ENCODE measurements at places on chromosomes 13 and 19.

GRCh38 chr19:9032136-9032631, 22.0 kb upstream of the MUC16 start:
- no peak for DNase-seq

DNA sequence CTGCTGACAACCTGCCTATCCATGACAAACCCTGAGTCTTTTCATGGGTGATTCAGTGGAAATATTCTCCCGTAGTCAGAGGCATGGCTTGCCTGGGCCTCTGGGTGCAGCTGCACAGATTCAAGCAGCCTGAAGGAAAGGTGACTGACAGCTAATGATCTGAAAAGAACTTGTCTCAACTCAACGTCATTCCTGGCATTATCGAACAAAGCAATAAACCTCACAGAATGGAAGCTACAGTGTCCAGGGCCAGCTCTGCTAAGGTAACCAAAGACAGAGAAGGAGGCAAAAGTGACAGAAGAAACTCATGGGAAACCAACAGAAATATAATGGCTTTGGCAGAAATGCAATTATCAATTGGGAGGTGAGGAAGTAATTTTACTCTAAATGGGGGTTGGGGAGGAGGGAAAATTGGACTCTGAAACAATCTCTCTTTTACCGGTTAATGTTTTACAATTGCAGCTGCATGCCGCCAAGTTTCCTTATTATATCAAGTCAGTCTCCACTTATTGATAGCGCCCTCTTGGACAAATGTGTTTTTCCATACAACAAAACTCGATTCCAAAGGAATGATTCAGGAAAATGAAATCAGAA, 12.9 kb downstream of the STARD13 start:
- no peak for DNase-seq

DNA sequence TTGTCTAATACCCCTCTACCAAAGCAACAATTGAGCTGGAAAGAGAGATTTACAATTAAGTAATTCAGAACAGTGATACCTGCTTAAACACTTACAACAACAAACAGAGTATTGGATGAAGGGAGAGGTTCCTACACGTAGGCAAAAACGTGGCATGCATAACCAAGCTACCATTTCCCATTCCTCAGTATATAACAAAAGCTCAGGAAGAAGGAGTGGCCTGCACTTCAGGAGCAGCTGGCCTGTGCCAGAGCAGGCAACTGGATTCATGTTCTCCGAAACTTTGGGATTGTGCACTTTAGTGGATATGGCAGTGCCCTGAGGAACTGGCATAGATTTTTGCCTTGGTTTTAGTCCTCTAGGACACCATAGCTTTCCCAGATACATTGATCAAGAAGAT, 630.2 kb upstream of the PCDH9 start:
- DNase-seq = no peak

- no peak for DNase-seq
Observed at GRCh38 chr13:60032851-60033250, 130.9 kb downstream of the DIAPH3 start.

DNA sequence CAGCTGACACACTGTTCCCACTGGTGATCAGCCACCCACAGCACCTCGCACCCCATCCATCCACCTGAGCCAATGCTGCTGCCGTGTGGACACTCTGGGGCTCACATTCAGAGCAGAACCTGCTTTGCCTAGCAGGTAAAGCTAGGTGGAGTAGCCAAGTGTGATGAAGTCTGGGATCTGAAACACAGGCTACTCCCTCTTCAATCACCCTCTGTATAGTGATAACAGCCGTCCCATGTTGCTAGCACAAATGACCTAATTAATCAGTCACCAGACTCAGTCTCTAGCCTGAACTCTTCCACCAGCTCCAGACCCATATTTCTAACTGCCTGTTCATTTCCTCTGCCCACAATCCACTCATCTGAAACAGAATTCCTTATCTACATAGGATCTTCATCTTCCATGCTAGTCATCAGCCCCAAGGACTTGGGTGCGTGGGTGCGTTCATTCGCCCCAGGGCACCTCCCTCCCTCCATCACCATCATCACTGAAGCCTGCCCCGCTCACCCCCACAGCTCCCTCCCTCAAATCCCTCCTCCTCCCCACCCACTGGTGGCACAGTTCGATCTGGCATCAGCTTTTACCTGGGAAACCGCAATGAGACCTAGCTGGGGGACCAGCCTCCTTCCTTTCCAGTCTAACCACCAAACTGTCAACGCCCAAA, 19.8 kb downstream of the STK24 start:
- DNase-seq = peak; percentile 38

DNA sequence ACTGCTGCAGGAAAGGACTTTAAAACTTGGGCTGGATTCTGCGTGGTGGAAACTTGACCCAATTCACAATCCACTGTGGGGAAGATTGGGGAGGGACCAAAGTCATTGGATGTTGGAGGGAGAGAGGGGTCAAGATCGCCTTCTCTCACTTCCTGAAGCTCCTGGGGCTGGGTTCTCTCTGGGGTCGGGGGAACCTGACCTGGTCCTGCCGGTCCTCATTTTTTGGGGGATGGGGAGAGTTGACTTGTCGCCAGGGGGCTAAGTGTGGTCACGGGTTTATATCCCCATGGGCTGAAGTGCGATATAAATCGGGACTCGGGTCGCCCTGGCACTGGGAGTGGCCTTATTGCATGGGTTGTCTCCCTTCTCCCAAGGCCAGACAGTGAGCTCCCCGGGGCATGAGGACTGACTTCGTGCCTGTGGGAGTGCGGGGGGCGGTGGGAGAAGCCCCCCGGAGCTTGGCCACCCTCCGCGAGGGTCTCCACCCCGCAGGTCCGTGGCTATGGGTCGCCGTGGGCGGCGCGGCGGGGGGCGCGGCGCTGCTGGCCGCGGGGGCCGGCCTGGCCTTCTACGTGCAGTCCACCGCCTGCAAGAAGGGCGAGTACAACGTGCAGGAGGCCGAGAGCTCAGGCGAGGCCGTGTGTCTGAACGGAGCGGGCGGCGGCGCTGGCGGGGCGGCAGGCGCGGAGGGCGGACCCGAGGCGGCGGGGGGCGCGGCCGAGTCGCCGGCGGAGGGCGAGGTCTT, 6.3 kb downstream of the ICAM5 start:
- DNase-seq = no peak

DNA sequence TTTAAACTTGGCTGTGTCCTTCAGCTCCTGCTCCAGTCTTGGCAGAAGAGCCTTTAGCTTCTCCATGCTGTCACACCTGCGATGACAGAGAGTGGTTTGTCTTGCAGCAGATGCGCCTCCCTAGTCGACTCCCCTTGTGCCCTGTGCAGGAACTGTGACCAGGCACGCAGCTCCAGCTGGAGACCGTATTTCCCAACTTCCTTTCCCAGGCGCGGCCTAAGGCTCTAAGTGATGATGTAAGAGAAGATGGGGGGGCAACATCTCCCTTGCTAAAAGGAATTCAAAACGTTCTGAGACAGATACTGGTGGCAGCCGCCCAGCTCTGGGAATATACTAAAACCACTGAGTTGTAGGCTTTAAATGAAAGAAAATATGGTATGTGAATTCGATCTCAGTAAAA, 16.3 kb downstream of the DCUN1D2 start:
- DNase-seq = peak; percentile 51

DNA sequence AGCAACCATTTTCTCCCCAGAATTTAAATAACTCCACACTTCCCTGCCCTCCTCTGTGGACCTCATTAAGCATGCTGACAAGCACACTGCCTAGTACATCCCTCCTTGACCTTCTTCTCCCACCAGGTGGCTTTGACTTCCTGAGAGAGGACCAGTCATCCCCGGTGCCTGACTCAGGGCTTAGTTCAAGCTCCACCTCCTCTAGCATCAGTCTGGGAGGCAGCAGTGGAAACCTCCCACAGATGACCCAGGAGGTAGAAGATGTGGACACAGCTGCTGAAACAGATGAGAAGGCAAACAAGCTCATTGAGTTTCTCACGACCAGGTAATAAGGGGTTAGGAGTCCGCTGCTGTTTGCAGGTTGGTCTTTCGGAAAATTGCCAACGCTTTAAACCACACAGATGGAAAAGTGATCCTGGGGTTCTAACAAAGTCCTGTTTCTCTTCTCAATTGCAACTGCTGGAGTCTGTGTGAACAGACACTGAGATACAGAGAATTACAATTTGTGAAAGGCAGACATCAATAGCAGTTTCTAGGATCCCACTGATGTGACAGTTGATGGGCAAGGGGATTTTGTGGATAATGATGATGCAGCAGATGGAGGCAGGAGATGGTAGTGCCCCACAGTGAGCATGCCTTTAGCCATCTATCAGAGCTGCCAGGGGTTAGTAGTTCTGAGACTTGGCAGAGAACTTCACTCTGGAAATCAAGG, 86.7 kb downstream of the ZAR1L start:
- no peak for DNase-seq

GRCh38 chr13:30725326-30726085, 9.8 kb upstream of the ALOX5AP start:
- no peak for DNase-seq

- no peak for DNase-seq
Observed at GRCh38 chr19:48609571-48610108, 3.1 kb downstream of the SPACA4 start.

- no peak for DNase-seq
Observed at GRCh38 chr13:109204657-109205056, 575.2 kb downstream of the MYO16 start.

DNA sequence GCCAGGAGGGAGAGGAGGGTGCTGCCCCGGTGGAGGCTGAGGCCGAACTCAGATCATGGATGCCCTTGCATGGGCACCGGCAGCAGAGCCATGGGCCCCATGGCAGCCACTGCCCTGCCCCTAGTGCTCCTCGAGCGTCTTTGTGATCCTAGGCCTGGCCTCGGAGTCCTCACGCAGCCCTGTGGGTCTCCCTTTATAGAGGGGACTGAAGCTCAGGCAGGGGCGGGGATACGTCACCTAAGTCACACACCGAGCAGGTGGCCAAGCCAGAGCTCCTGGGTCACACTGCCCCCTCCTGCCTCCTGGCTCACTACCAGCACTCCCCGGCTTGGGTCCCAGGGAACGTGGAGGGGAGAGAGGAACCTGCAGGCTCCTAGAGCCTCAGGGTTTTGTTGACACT, 28.7 kb downstream of the DHX34 start:
- no peak for DNase-seq

GRCh38 chr19:29311191-29311790, 98.3 kb upstream of the UQCRFS1 start:
- no peak for DNase-seq

DNA sequence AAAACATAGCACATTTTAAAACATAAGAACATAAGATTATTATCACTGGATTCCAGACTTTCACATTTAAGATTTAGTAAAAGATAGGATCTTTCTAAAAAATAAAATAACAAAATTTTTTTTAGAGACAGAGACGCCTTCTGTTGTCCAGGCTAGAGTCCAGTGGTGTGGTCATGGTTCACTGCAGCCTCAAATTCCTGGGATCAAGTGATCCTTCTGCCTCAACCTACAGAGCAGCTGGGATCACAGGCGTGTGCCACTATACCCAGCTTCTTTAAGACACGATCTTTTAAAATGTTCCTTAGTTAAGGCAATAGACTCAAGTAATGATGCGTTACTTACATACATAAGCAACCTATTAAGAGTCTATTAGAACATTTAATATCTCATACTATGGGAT, 32.7 kb downstream of the ALG5 start:
- DNase-seq = no peak

DNA sequence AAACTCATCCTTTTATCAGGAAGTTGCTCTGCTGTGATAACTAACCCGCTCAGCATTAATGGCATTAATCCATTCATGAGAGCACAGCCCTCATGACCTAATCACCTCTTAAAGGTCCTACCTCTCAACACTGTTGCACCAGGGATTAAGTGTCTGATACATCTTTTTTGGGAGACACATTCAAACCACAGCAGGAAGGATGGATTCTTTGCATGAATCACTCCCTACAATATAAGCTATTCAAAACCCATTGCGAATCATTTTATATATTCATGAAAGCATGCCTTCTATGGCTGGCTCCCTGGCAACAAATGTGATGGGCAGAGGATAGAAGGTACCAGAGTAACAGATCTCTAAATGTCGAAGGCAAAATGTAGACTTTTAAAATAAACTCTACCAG, 27.6 kb downstream of the ARL11 start:
- no peak for DNase-seq

DNA sequence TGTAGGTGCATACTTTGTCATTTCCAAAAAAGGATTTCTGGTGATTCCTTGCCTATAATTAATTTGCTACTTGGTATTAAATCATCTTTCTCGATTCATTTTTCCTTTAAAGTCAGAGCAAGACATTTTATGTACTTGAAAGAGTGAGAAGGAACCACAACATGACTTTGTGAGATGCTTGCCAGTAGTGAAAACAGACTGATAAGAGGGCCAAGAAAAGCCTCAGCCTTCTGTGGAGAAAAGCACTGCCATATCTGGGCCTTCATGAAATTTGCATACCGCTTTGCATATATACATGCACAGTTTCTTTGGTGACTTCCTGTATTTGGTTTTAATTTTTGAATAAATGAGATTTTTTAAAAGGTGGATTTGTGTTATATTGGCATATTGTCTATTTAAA, 128.4 kb downstream of the CDK8 start:
- no peak for DNase-seq

DNA sequence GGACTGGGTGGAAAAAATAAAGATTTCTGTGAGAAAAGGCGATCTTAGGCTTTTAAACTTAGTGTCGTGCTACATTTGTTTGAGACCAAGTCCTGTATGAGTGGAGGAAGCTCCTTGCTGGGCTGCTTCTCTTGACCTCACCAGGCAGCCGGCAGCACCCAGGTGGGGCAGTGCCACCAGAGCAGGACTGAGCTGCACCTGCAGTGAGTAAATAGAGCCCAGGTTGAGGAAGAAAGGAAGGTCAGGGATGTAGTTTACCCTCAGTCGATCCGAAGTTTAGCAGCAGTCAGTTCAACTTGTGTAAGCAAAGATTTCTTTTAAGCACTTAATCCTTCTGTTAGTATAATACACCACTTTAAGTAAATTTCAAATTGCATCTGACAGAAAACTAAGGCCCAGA, 13.6 kb downstream of the HNRNPM start:
- DNase-seq = no peak

DNA sequence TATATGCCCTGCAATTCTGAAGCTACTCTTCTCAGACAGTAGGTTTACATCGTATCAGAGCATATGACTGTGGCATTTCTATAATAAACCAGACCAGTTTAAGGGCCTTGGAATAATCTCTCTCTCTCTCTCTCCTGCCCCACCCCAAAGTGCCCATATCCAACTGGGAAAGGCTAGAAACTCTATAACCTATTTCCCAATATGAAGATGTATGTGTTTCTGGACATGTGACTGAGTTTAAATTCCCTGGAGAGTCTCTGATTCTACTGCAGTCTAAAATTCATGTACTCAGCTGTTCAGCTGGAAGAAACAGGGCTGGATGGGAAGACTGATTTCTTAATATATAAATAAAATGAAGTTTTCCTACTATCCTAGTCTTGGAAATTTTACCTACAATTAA, 91.9 kb upstream of the MBNL2 start:
- DNase-seq = no peak

GRCh38 chr13:51804295-51805172, 571 bp upstream of the DHRS12 start:
- peak; percentile 46 for DNase-seq

DNA sequence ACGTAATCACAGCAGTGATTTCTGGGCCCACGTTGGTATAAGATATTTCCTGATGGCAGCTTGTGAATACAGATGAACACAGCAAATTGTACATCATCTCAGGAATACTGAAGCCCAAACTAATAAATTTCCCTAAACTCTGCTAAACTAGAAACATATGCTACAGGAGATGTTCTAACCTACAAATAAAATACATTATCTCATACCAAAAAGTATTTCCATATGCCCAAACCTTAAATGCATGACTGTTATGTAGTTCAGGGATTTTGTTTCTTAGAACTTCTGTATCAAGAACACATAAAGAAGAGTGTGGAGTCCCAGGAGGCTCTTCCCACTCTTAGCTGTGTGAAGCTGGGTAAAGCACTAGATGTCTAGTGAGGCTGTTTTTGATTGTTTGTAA, 138.4 kb downstream of the RFC3 start:
- DNase-seq = no peak
